ENCODE measurements at places on chromosomes 3 and 15. TPM values are rescaled to one million over a fixed set of nuclear protein-coding genes. Genes with fewer than 3 reads are reported as not detected.

CCDC191 gene
- 0.77 TPM for total RNA-seq

CACNA2D2 gene
- 2.3 TPM for total RNA-seq

SPESP1 gene
- 7.6 TPM for total RNA-seq

SUCNR1 gene
- 0.30 TPM for total RNA-seq

GOLGA8J gene
- total RNA-seq = 0.41 TPM

CTXND1 gene
- 2.1 TPM for total RNA-seq

MORC1 gene
- total RNA-seq = not detected

GOLGA6L4 gene
- total RNA-seq = 1.1 TPM

Measured in left ventricle myocardium inferior (tissue), 1 donor.